ENCODE measurements at places on chromosomes 7 and 10.

DNA sequence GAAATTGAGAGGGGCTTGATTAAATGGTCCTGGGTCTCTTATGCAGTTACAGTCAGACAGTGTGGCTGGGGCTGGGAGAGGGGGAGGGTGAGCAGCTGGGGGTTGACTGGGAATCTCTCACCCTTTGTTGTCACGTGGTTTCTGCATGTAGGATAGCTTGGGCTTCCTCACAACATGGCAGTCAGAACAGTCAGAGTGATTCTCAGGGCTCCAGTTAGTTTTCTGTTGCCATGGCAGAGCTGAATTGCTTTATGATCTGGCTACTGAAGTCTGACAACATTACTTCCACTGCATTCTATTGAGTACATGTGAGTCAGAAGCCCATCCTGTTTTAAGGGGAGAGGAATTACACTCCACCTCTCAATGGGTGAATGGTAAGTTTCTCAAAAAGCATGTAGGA lies 102.7 kb downstream of the WDR11 start:
- DNase-seq, result no peak

DNA sequence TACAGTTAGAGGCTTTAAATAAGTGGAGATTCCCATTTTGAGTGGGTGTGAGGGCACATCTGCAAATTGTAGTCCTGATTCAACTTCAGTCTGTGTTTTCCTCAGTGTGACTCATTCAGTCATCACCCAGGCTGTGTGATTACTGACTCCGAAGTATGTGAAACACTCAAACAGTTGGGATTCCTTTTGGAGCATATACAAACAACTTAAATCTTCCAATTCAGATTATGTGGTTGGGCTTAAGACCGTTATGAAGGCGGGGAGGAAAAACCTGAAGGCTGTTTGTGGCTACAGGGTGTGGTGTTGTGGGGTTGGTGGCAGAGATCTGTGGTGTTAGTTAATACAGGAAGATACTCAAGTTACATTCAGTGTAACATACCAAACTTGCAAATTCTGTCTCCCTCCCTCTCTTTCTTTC lies 259.7 kb upstream of the FERD3L start:
- DNase-seq, result no peak

- DNase-seq, result no peak
Measured at GRCh38 chr10:1549591-1550290, 187.6 kb downstream of the ADARB2 start.

- no peak for DNase-seq
Measured at GRCh38 chr10:62433181-62433692, 59.1 kb downstream of the ZNF365 start.

GRCh38 chr10:104045151-104046089 lies 40.3 kb downstream of the COL17A1 start:
- DNase-seq, result no peak

DNA sequence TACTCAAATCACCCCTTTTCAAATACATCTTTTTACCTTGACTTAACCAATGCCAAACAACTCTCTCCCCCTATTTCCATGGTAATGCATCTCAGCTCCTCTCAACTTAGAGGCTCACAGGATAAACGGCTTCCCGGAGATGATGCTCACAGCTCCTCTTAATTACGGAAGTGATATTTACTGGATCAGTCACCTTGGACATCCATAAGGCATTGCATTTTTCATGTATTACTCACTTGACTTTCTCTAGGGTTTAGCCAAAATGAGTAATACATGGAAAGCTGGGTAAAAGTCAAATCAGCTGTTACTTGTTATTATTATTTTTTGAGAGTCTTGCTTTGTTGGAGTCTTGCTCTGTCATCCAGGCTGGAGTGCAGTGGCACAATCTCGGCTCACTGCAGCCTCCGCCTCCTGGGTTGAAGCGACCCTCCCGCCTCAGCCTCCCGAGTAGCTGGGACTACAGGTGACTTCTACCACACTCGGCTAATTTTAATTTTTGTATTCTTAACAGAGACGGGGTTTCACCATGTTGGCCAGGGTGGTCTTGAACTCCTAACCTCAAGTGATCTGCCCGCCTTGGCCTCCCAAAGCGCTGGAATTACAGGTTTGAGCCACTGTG lies 73.3 kb upstream of the RHEB start:
- DNase-seq, result no peak

- DNase-seq, result no peak
Measured at GRCh38 chr10:48791267-48791928, 106.7 kb downstream of the WDFY4 start.

DNA sequence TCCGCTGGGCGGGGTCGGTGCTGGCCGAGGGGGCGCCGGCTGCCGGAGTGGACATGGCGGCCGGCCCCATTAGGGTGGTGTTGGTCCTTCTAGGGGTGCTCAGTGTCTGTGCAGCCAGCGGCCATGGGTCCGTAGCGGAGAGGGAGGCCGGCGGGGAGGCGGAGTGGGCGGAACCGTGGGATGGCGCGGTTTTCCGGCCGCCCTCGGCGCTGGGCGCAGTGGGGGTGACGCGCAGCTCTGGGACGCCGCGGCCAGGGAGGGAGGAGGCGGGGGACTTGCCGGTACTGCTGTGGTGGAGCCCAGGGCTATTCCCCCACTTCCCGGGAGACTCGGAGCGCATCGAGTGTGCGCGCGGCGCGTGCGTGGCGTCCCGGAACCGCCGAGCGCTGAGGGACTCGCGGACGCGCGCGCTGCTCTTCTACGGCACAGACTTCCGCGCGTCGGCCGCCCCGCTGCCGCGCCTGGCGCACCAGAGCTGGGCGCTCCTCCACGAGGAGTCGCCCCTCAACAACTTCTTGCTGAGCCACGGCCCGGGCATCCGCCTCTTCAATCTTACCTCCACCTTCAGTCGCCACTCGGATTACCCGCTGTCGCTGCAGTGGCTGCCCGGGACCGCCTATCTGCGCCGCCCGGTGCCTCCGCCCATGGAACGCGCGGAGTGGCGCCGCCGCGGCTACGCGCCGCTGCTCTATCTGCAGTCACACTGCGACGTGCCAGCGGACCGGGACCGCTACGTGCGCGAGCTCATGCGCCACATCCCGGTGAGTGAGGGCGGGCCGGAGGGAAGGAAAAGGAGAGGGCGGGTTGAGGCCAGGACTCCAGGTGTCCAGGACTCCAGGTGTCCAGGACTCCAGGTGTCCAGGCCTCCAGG lies 9.3 kb upstream of the CHCHD1 start:
- DNase-seq, result no peak

GRCh38 chr7:102125127-102125596 lies 161.5 kb upstream of the SH2B2 start:
- no peak for DNase-seq

DNA sequence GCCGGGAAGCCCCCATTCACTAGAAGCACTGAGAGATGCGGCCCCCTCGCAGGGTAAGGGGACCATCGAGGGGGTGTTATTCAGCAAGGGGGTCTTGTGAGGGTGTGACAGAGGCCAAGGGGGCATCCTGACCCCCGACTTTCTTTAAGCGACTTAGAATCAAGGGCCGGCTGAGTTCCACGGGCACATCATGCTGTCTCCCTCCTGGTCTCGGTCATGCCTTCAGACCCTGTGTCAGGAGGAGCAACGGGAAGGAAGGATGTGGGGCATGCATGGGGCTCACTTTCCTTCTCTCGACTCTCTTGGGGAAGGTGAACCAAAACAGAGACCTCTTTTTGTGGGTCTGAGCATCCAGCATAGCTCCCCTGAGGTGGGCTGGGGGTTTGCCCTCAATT lies 2.5 kb downstream of the ACSL5 start:
- DNase-seq, result no peak

DNA sequence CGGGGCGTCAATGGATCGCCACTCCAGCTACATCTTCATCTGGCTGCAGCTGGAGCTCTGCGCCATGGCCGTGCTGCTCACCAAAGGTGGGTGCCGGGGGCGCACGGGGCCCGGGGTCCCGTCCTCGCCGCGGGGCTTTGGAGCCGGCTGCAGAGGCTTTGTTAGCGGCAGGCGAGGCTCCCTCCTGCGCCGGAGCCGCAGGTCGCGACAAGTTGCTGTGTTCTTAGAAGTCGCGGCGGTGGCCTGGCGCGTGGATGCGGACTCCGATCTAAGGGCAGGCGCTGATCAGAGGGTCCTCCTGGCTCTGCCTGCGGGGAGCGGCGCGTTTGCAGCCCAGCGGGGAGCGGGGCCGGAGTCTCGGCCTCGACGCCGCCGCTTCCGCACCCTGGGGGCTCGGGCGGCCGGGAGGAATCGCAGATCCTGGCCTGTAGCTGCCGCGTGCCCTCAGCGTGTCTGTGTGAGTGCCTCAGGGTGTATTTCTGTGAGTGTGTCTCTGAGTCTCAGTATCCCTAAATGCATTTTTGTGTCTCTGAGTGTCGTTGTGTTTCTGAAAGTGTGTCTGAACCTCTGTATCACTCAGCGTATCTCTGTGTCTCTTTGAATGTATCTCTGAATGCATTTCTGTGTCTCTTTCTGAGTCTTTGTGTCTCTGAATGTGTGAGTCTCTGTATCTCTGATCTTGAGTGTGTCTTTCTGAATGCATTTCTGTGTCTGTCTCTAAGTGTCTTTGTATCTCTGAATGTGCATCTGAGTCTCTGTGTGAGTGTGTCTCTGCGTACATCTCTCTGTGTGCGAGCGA lies 766 bp downstream of the BAMBI start:
- no peak for DNase-seq

DNA sequence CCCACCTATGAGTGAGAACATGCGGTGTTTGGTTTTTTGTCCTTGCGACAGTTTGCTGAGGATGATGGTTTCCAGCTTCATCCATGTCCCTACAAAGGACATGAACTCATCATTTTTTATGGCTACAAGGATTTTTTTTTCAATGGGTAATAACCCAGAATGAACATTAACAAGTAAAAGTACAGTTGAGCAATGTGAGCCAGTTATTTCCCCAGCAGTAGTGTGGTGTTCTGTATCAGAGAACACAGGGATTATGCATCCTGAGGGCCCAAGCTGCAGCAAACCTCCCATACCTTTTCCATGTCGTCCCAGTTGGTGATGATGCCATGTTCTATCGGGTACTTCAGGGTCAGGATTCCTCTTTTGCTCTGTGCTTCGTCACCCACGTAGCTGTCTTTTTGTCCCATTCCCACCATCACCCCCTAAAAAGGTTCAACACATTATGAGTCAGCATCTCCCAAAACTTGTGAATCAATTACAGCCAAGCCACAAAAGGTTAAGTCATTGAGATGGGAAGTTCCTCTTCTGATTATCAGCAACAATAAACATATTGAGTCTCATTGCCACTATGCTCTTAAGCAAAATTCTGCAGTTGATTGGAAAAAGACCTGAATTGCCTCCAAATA lies 5.5 kb downstream of the ACTA2 start:
- DNase-seq, result no peak

- DNase-seq, result no peak
Measured at GRCh38 chr10:75597773-75598440, 166.5 kb downstream of the LRMDA start.
